ENCODE measurements at places on chromosomes 16 and 17.
A peak's percentile ranks its signal among the peaks of the same experiment; 100 is the strongest.

- DNase-seq = no peak
Observed at GRCh38 chr17:63525190-63525946, 2.2 kb downstream of the KCNH6 start.

GRCh38 chr17:29930409-29931010 is 482 bp upstream of the SSH2 start:
- peak; percentile 51 for DNase-seq

GRCh38 chr17:69909389-69909788 is 165.6 kb upstream of the KCNJ16 start:
- no peak for DNase-seq

DNA sequence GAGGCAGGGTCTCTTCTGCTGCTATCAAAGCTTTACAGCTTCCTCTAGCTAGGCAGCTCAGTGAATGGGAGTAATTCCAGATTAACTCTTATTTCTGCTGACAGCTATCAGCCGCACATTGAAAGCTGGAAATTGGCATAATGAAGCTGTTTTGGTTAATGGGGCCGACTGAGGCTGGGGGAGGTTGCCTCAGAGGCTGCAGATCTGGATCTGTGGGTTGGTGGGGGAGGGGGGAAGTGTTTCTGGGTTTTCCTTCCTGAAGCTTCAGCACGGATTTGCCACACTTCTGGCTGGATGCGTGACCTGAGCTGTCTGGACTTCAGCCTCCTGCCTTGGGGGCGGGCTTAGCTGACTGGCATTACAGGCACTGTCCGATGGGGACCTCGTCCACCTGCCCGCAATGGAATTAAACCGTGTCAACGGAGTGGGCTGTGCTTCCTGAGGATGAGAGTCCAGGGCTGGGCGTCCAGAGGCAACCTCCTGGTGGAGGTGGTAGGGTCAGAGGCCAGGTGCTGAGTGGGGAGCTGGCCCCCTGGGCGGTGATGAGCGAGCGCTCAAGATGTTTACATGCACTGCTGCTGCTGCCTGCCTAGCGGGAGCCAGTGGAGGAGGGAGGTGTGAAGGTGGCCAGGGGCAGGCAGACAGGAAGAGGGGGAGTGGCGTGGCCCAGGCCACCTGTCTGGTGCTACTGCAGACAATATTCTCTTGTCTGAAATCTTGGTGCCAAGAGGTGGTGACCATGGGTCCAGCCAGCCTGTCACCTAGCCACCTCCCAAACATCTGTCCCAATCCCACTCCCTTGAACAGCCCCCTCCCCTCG is 6.7 kb upstream of the ABCC3 start:
- DNase-seq = no peak

GRCh38 chr17:21167303-21167702 is 40.5 kb downstream of the DHRS7B start:
- DNase-seq = no peak

DNA sequence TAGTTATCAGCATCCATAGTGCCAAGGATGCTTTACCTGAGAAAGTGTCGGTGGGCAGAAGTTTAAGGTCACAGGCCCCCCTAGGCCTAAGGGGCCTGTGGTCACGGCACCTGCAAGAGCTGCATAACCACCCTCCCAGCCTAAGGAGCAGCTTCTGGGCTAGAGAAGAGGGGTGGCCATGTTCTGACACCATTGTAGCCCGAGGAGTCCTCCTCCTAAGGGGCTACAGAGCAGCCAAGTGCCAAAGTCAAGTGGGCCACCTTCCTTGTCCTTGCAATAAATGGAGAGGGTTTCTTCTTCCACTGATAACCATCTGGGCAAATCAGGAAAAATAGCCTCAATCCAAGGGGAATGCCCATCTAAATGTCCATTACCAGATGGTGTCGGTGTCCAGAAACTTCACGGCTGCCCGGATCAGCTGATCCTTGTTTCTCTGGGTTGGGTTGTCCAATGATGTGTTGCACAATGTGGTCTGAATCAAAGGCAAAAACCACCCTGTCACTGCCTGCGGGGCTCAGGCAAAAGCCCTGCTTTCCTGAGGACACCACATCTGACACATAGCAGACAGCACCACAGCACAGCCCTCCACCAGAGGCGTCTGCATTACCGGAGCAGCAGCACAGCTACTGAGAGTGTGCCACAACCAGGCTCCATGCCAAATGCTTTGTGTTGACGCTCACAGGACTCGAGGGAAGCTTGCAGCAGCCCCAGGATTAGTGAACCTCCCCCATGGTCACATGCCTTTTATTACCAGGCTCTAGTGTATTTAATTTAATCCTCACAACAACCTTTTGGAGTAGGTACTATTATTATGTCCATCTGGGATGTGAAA is 12.8 kb downstream of the ATPAF2 start:
- DNase-seq = no peak

GRCh38 chr17:71380535-71380934 is 740.3 kb upstream of the SOX9 start:
- DNase-seq = no peak

- no peak for DNase-seq
Observed at GRCh38 chr17:32930512-32930911, 2.6 kb downstream of the TMEM98 start.

GRCh38 chr17:56262803-56263202 is 109.5 kb downstream of the ANKFN1 start:
- no peak for DNase-seq

DNA sequence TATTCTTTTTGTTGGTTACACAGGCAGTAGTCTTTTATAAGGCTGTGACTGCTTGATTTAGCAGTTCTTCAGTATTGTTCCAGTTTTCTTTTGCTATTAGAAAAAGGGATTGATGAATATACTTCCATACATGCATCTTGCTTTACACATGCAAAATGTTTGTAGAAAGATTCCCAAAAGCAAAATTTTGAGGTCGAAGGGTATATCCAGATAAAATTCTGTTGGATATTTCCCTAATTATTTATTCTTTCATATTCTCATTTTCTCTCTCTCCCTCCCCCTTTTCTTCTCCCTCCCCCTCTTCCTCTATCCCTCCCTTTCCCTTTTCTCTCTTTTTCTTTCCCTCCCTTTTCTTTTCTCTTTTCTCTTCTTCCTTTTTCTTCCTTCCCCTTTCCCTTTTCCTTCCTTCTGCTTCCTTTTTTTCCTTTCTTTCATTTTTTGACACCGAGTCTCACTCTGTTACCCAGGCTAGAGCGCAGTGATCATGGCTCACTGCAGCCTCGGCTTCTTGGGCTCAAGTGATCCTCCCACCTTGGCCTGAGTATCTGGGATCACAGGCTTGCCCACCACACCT is 46.9 kb upstream of the ADCY7 start:
- no peak for DNase-seq

GRCh38 chr16:1899641-1900451 is 18.4 kb downstream of the HS3ST6 start:
- DNase-seq = no peak

DNA sequence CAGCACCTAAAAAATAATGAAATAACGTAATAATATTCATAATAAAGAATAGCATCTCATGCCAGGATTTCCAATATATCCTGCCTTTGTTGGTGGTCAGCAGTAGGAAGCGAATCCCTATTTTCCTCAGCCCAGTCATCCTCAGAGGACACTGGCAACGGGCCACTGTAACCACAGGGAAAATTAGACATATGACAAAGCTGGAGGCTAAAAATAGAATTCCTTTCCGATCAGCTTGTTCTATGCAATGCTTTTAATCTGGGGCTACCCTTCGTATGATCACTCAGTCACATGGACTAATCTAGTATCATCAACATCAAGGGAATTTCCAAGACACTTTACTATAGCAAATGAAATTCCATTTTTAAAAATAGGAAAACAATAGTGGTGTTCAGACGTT is 246.9 kb upstream of the KCNJ16 start:
- peak; percentile 23 for DNase-seq

DNA sequence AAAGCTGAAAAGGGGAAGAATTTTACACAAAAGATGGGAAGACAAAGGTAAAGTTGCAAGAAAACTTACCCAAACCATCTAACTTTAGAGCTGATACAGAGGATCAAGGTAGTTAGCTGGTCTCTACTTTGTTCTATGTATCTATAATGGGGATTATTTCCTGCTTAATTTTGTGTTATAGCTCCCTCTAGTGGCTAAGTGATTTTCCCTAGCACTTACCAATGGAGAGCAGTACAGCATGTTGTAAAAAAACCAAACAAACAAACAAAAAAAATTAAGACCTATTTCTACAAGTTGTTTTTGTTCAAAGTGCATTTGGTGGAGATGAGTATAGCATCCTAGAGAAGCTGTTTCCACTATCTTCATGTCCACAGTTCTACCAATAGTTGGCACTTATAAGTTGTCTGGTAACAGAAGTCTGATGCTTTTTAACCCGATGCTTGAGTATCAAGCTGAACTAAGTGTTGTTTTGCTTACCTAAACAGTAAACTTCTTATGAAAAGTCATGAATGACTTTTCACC is 7.5 kb downstream of the SRSF1 start:
- DNase-seq = peak; percentile 51

- DNase-seq = no peak
Observed at GRCh38 chr16:58020628-58021521, 4.7 kb upstream of the MMP15 start.

DNA sequence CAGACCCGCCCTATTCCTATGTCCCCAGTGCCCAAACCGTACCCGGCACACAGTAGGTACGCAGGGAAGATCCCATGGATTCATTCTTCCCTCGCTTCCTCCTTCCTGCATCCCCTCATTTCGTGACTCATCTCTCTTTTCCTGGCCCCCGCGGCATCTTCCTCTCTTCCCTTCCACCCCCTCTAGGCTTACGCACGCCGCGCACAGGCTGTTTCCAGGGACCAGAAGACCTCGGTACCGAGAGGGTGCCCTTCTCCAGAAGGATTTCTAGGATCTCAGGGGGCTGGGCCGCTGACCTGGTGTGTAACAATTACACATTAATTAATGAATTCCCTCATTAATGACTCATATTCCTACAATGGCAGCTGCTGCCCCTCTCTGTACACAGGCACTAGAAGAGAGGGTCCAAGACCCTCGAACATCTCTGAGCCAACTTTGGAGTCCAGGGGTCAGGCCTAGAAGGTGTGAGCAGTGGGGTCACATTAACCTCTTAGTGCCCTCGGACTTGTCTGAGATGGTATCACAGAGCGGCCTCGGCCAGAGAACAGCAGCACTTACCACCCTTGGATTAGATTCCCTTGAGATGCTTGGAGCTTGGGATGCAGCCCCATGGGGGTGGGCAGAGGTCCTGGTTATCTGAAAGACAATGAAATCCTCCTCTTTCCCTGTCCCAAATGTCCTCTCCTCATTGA is 16.8 kb upstream of the PLLP start:
- DNase-seq = no peak

GRCh38 chr16:68779891-68780290 is 42.8 kb downstream of the CDH1 start:
- DNase-seq = no peak
